ENCODE measurements at places on chromosomes 2 and 18.
A peak's percentile ranks its signal among the peaks of the same experiment; 100 is the strongest.

DNA sequence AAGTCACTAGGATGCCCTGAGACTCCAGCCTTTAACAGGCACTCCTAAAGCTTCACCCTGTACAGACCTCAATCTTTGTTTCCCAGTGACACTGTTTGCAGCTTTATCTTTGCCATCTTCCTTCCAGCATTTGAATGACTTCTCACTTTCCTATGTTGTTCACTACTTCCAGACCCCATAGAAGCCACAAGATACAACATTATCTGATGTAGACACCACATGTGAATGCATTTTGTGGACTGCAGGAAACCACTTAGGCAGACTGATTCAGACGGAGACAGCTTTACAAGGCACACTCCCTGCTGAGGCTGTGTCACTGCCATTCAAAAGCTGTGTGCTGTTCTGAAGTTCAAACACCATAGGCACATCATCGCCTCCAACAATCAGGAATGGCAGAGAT, 67.3 kb upstream of the SPATS2L start:
- DNase-seq = peak; percentile 61

DNA sequence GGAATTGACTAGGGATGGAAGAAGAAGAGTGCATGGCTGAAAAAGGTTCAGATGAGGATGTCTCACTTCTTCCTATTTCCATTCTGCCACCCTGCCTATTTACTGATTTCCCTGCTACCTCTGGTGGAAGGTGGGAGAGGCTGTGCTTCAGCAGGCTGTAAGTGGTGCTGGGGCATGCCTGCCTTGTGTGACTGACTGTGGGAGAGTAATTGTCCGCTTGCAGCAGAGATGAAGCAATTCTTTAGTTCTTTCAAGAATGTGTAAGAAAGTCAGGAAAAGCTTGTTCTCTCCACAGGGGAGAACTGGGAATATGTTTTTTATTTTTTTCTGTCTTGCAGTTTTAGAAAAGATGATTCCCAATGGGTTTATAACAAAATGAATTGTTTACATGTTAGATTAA, 72.5 kb upstream of the NYAP2 start:
- no peak for DNase-seq

DNA sequence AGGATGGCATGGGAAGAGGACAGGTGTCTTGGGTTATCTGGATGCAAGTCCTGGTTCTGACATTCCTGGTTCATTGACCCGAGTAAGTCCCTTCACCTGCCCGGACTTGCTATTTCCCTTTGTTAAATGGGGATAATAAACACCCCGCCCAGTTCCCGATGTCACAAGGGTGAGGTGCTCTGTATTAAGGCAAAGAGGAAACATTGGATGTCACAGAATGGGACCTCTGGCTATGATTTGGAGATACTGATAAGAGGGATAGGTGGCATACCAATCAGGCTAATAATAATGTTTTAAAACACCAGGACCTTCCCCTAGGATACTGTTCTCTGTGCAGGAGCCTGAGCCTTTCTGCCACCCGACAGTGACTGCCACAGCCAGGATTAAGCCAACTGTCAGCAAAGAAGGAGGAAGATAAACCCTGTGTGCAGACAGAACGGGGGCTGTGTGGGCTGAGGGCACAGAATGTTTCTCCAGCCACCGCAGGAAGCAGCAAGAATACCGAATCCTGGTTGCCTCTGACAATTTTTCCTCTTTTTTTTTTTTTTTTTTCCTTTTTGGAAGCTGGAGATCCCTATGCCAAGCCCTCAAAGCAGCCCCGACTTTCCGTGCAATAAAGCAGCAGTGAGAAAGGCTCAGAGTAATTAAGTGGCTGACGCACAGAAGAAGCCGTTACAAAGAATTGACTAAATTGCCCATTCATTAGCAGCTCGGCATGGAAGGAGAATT, 336.6 kb downstream of the SMAD2 start:
- no peak for DNase-seq

GRCh38 chr18:46338766-46339165, 234.6 kb downstream of the HAUS1 start:
- DNase-seq = no peak

DNA sequence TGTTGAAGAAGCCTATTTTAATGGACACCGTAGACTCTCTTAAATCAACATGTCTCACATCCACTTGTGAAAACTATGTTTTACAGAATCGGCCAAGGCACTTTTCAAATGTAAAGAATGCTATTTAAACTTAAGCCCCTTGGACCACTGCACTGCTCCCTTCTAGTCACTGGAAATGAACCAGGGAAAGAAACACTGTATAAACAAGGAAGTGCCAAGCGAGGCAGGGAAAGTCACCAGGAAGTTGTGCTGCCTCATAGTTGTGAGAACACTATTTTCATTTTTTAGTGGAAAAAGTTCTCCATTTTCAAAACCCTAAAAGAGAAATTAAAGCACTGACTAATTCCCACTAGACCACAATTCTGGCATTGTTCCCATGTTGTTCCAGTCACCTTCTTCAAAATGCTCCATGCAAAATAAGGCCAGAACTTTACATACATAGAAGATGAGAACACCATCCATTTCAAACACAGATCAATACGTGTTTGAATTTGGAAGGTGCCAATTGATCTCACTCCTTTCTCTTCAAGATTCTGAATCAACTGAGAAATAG, 13.5 kb downstream of the CCDC141 start:
- no peak for DNase-seq

DNA sequence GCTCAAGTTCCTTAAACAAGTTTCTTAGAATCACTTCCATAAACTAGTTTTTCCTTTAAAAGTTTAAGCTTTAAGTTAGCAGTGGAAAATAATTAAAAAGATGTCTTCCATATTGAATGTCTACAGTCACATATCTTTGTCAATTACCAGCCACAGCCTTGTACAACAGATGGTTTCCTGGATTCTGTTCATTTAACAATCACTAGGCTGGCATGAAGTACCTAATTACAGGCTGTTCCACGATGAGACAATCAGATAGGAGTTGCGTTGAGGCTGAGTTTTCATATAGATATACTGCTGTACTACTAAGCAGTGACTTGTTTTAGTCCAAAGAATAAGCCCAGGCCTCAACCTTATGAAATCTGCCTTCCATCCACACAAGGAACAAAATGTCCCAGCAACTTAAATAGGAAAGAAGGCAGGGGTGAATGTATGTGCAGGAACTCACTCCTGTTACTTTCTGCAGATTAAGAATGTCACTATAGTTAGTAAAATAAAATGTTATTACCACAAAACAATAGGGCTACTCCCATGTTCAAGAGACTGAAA, 131.0 kb downstream of the ZAP70 start:
- DNase-seq = no peak

DNA sequence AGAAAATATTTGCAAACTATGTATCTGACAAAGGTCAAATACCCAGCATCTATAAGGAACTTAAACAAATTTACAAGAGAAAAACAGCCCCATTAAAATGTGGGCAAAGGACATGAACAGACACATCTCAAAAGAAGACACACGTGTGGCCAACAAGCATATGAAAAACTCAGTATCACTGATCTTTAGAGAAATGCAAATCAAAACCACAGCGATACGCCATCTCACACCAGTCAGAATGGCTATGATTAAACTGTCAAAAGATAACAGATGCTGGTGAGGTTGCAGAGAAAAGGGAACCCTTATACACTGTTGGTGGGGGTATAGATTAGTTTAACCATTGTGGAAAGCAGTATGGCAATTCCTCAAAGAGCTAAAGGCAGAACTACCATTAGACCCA, 64.3 kb upstream of the RBMS1 start:
- no peak for DNase-seq

- peak; percentile 73 for DNase-seq
Observed at GRCh38 chr2:9463698-9464034, 10.7 kb upstream of the IAH1 start.

DNA sequence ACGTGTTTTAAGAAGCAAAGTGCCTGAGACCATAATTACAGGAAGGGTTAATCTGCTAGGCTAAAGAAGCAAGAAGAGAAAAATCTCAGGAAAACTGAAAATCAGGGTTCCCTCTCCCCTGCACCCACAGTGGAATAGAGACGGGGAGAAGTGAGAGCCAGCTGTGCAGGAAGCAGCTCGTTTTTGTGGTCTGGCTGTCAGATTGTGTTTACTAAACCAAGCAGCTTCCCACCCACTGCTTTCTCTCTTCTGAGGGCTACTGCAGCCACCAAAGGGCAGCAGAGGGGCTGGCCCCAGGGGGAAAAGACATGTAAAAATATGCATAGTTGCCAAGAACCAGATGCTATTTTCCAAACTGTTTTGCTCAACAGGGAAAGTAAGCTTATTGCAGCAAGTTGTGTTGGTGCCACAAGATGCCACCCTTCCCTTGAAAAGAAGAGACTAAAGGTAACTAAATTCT, 72.6 kb upstream of the THUMPD2 start:
- DNase-seq = peak; percentile 85

- DNase-seq = no peak
Observed at GRCh38 chr2:186603286-186603685, 13.4 kb downstream of the ITGAV start.

GRCh38 chr2:136013136-136013685, 27.8 kb upstream of the DARS1 start:
- DNase-seq = no peak

DNA sequence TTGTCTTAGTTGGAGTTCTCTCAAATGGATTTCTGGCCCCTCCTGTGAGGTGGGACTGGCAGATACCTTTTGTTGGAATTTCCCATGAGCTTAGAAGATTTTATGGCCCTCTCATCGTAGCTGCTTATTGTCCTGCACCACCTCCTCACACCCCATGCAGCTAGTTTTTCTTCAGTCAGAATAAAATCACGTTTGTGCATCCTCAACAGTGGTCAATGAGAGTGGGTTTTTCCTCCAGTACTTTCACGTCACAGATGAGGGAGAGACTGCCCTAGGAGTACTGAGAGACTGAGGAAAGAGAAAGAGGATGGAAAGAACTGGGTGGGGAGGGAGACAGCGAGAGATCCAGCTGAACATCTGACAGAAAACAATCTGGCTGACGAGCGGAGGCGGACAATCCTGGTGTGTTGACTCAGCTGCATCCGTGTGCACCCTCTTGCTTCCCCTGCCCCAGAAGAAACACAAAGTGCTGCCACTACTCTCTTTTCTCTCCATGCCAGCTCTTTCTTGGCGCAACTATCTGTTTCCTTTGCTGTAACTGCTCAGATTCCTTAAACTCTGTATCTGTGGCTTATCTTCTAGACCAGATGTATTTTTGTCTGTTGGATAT, 7.4 kb downstream of the RAPGEF4 start:
- DNase-seq = no peak

DNA sequence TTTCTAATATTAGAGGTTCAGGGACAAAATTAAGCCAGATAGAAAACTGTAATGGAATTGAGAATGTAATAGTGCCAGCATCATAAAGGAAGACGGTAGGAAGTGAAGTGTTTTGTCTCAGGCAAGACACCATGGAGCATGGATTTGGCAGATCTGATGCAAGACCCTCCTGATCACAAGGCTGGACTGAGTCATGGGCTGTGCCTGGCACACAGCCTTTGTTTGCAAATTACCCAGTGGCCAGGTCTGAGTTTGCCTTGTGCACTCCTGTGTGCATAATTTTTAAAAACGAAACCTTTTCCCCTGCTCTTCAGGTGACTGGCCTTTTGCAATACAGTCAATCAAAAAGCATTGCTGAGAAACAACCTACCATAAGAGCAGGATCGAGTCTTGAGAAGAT, 2.0 kb upstream of the UPP2 start:
- DNase-seq = no peak

DNA sequence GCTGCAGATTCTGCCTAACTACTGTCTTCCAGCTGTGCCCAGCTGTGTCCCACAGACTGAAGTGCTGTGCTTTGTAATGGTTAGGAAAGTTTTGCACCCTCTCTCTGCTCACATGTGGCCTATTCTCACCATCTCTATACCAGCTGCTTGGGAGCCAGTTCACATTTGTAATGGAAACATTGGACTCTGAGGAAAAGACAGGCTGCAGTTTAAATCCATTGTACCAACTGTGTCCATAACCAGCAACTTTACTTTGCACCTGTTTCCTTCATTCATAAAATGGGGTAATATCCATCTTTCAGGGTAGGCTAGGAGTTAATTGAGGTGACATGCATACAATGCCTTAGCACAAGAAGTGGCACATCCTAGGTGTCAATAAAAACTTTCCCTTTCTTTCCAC, 344.0 kb downstream of the TNS1 start:
- DNase-seq = no peak

GRCh38 chr2:240296476-240297255, 138.8 kb upstream of the GPC1 start:
- DNase-seq = no peak

DNA sequence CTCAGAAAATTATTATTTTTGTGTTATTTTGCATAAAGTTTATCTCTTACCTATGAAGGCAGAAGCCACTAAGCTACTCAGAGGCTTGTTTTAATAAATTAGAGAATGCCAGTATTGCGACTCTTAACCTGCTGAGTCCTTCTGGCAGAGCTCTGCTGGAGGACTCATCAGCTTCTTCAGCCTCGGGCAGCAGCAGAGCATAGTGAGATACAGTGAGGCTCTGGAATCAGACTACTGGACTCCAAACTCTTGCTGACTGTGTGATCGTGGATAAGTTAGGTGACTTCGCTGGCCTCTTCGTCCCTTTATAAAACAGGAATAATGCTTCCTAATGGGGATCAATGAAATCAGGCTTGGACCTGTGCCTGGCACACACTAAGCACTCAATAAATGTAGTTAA, 1.7 kb downstream of the PTRHD1 start:
- no peak for DNase-seq

GRCh38 chr18:52340406-52341102, 557 bp downstream of the DCC start:
- DNase-seq = no peak

DNA sequence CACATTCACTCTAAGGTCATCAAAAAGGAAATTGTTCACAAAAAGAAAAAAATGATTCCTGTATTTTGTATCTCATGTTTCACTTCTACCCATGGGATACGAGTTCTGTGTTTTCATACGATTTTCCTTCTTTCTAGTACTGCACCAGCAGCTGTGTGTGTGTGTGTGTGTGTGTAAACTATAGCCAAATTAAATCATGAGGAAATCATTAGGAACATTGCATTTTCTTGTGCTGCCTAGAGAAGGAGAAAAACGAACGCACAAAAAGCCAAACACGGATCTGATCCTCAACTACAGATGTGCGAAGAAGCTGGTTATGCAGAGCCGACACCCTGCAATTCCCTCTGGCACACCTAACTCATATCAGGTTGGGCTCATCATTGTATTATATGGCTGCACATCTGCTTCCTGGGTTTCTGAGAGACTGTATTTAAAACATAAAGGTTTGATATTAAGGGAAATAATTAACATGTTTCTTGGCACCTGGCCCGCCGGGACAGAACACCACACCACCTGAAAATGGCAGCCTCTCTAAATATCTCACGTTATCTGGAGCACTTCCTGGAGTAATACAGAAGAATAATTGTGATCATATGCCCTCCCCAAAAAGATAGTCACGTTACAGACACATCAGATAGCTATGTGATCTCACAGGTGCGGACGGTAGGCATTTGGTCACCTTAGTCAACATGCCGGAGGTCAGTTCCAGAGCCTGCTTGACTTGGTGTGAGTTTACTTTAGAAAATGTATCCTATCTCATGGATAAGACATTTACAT, 586.3 kb upstream of the SALL3 start:
- no peak for DNase-seq

GRCh38 chr2:65620524-65620923, 188.1 kb upstream of the SPRED2 start:
- DNase-seq = no peak
